ENCODE measurements at places on chromosomes 11 and 22. TPM values are rescaled to one million over a fixed set of nuclear protein-coding genes. Genes with fewer than 3 reads are reported as not detected.

The RBMXL2 gene
- not detected for polyA plus RNA-seq

The CCDC73 gene
- not detected for polyA plus RNA-seq

The OR52I1 gene
- polyA plus RNA-seq: 0.23 TPM

DNA sequence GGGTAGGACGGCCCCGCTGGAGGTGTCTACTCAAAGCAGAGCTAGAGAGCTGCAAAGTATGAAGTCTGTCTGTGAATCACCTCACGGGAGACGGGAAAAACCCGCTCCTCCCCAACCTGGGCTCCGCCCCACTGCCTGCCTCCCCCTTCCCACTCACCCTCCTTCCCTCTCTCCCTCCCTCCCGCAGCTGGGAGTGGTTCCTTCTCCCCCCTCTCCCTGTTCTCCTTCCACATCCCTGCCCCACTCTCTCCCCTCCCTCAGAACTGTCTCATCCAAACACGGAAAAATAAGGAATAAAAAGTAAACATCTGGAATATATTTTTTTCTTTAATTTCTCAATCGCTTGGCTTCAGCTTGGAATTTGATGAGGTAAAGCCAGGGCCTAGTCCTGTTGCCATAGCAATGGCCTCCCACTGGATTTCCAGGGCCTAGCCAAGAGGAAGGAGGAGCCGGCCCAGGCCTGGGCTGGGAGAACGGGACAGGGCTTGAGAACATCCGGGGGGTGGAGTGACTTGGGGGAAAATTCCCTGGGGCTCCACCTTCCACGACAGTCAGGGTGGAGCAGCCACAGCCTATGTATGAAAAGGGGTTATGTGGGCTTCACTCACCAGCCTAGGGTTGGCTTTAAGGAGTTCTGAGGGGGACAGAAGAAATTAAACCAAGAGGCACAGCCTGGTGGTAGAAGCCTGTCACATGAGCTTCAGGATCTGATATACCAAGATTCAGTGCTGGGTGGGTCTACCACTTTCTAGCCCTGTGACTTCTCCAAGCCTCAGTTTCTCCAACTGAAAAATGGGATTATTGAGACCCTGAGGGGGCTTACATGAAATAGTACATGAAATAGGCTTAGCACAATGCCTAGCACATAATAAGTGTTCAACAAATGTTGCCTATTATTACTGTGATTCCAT lies 2.2 kb downstream of the TNKS1BP1 start:
- no peak for DNase-seq

GRCh38 chr22:46731246-46732040 lies 6.6 kb downstream of the CERK start:
- no peak for DNase-seq

DNA sequence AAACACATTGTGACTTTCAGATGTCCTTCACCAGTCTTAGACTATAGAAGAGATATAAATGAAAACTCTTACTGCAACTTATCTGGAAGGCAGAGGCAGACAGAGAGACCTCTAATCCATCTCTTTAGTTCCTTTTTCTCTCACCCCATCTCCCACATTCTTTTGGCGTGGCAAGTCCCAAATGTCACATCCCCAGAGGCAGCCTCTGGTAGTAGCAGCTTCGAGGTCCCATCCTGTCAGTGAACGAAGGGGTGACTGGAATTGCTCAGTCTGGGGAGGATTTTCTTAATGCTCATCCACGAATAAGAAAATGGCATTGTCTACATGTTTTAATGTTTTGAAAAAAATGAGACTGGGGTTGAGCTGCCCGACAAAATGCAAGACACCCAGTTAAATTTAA lies 201.4 kb downstream of the GRIA4 start:
- DNase-seq: no peak

DNA sequence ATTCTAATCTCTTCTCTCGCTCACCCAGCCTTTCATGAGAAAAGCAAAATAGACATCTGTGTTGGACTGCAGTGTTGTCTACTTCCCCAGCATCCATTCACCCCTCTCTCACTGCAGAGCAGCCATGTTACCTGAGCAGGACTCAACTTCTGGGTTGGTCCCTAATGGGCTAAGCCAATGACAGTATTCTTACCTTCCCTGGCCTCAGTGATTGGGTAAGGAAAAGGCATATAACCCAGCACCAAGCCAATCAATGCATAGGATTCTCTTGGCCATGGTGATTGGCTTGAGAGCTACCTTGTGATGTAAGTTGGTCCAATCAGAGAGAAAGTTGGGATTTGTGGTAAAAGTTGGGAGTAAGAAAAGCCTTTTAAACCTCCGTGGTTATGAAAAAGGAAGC lies 99.8 kb upstream of the NECTIN1 start:
- DNase-seq: no peak

GRCh38 chr11:130839981-130840666 lies 76.2 kb downstream of the SNX19 start:
- no peak for DNase-seq

GRCh38 chr11:46237248-46238077 lies 40.0 kb upstream of the CREB3L1 start:
- DNase-seq: peak; percentile 18

GRCh38 chr11:25958045-25958444 lies 373.9 kb upstream of the ANO3 start:
- no peak for DNase-seq

DNA sequence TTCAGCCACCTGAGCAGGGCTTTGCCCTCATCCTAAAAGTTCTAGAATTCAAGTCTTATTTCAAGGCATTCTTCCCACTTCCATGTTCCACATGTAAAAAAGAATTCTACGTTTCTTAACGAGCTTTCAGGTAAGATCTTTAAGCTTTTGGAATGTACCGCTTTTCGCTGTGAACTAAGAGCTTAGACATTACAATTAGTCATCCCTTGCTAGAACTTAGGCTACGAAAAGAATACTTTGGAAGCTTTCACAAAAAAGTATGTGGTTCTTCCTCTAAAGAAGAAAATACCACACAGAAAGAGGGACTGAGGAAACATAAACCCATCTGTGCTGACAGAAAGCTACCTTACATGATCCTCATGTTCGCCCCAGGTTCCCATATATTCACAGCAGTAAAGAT lies 1.9 kb downstream of the NUMA1 start:
- DNase-seq: no peak

DNA sequence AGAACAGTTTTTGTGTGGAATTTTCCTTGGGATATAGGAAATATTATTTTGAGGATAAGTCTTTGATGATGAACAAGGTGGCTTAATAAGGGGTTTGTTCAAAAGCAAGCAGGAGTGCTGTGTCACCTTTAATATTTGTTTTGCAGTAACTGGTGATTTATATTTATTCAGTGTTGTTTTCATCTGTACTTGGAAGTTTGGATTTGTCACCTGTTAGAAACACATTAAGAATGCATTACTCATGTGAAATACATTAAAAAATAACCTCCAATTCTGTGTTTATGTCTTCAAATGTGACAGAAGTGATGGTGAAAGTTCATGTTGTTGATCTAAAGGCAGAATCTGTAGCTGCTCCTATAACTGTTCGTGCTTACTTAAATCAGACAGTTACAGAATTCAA lies 70.5 kb downstream of the DKK3 start:
- no peak for DNase-seq

DNA sequence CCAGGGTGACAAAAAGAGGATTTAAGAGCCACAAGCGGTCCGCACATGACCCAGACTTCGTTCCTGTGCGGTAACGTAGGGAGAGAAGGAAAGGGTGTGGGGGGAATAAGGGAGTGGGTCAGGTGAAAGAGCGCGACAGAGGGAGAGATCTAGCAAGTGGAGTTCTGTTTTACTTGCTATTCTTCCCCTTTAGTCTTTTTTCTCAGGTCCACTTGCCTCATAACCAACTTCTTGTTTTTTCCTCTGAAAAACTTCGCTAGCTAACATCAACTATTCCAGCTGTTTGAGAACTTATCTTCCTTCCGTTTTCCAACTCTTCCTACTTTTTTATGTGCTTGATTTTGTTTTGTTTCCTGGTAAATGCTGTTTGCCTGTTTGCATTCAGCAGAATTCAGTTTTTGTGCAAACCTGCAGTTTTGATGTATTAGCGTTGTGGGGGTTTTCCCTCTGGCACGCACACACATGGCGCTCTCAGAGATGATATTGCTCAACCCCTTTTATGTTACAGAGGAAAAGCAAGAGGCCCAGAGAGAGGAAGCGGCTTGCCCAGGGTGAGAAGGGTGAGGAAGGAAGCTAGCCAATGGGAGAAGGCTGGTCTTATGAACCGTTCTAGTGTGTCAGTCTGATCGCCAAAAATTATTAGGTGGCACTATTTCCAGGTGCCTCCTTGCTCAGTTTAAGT lies 592 bp upstream of the CTSC start:
- DNase-seq: peak; percentile 53

Data from CD4-positive, alpha-beta memory T cell (primary cell).